Kasumi-1 (cell line): ENCODE measurements at places on chromosomes 12 and 14.

- no peak for DNase-seq
Observed at GRCh38 chr14:60905923-60906322, 75.0 kb downstream of the TRMT5 start.

GRCh38 chr12:63980211-63980610 lies 135.7 kb downstream of the SRGAP1 start:
- DNase-seq: no peak

DNA sequence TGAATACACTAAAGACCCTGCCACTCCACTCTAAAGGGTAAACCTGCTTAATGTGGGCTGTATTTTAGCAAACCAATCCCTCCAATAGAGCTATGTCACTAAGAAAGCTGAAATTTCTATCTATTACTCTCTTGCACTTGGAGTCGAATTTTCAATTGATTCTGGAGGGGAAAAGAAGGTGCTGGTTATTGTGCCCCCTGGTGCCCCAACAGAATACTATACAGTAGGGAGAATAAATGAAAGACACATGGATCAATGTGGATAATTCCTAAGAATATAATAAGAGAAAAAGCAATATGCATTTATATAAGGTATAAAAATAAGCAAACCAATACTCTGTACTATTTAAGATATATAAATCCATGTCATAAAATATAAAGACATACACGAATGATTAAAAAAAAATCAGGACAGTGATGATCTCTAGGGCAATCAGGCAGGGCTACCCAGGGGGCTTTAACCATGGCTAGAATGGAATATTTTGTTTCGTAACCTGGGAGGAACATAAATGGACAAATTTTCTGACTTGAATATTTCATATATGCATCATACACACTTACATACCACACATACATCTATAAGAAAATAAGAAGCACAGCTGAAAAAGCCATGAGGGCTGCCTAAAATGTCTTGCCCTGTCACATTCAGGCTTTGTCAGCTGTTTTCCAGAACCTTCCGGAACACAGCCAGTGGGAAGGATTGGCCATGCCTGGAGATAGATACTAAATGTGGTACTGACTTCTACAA lies 54.4 kb downstream of the EFCAB11 start:
- DNase-seq: peak; percentile 68

DNA sequence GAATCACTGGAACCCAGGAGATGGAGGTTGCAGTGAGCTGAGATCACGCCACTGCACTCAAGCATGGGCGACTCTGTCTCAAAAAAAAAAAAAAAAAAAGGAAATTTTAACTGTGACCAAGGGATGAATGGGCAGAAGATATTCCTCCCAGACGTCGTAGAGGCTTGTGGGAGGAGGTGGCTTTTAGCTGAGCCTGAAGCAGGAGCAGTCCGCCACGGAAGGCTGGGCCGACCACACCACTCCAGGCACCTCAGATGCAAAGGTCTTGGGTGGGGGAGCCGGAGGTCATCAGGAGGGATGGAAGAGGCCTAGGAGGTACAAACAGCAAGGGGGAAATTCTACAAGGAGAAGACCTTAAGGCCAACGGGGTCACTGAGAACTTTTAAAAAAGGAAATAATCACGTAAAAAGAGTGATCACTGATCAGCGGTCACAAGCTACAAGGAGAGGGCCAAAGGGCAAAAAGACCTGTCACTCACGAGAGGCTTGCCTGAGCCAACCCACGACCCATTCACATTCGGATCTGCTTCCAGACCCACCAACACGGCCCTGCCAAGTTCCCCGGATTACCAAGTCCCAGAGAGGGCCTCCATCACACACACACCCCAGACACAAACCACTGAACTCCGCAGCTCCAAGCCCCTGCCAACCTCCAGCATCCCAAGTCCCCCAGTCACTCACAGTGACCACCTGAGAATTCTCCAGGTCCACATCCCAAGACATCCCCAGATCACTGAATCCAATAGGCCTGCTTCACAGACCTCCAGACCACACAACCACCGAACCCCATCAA lies 3.5 kb downstream of the ZNF605 start:
- DNase-seq: no peak

DNA sequence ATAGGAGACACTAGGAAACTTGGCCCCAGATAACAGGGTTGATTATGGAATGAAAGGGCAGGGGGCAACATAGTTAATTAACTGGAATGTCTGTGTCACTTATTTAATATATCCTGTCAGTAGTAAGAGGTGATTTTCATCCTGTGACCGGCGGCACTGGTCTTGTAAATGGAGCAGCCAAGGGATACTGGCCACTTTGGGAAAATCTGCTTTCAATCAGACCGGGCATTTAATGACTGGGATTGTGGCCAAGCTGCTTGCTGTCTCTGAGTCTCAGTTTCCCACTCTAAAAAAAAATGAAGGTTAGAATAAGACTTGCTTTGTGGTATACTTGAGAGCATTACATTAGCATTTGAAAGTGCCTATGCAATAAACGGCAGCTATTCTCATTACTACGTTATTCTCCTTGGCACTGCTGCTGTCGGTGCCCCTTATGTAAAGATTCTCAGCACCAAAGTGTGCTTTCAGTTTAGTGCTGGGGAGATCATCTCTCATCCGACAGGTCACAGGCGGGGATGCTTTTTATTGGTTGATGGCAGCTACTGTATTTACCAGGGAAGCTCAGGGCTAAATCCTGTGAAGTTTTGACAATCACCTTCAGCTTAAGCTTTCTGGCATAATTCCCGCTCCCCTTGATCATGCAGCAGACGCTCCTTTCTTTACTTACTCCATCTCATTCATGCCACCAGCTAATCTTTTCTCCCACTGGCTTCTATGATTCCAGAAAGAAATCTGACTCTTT lies 162.1 kb downstream of the ESRRB start:
- no peak for DNase-seq

DNA sequence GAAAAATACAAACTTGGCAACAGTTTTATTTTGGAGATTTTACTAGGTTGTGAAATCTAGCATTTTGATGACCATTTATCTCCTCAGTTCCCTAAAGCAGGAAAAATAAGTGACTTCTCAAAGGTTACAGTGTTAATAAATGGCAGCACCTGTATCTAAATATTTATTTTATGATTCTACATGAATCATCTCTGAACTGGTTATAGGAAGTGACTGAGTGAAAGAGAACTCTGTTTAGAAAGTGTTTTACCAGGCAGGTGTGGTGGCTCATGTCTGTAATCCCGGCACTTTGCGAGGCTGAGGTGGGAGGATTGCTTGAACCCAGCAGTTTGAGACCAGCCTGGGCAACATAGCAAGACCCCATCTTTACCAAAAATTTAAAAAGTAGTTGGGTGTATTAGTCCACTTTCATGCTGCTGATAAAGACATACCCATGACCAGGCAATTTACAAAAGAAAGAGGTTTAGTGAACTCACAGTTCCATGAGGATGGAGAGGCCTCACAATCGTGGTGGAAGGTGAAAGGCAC lies 26.3 kb downstream of the MIPOL1 start:
- no peak for DNase-seq

- peak; percentile 80 for DNase-seq
Observed at GRCh38 chr12:27424631-27425230, 21.8 kb upstream of the SMCO2 start.

DNA sequence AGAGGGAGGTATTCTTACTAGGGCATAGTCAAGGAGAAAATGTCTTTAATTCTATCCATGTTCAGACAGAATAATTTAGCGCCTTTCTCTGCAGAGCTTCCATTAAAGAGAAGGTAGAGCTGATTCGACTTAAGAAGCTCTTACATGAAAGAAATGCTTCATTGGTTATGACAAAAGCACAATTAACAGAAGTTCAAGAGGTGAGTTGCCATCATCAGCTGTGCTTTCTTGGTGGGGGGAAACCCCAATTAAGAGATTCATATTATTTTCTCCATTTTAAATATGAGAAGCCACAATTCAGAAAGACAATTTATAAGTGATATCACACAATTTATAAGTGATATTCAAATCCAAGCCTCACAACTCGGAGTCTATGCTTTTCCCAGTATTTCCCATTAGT lies 27.8 kb downstream of the RPGRIP1 start:
- DNase-seq: no peak

GRCh38 chr12:91914701-91915100 lies 230.9 kb downstream of the BTG1 start:
- DNase-seq: no peak

DNA sequence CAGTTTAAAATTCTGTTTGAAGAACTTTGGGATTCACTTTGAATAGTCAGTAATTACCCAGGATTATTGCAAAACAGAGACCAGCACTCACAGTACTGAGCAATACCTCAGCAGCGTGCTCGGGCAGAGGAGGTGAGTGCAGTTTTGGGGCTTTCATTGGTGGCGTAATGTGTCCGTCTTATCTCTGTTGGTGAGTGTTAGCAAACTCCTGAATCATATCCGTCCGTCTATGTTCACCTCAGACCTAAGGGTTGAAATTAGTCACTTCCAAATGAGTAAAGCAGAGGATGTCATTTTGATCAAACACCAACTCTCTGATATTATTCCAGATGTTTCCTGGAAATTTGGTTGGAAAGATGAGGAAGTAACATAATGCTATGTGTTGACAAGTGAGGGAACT lies 82.8 kb downstream of the BORCS5 start:
- DNase-seq: no peak

DNA sequence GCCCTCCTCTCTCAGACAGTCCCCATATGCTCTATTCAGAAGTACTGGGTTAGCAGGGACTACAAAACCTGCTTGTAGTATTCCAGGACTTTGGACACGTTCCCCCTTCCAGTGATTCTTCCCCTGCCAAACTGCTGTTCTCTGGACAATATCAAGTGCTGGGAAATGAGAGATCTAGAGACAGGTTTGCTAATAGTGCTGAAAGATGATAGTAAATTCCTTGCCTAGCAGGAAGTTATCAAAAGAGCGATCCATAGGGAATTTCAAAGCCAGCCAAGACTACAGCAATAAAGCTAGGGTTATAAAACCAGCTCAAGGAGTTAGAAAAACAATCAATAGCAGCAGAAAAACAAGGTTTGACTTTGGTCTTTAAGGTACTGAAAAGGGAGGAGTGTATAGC lies 15.2 kb downstream of the SLC7A8 start:
- no peak for DNase-seq

- no peak for DNase-seq
Observed at GRCh38 chr12:130041983-130042812, 120.1 kb upstream of the FZD10 start.

DNA sequence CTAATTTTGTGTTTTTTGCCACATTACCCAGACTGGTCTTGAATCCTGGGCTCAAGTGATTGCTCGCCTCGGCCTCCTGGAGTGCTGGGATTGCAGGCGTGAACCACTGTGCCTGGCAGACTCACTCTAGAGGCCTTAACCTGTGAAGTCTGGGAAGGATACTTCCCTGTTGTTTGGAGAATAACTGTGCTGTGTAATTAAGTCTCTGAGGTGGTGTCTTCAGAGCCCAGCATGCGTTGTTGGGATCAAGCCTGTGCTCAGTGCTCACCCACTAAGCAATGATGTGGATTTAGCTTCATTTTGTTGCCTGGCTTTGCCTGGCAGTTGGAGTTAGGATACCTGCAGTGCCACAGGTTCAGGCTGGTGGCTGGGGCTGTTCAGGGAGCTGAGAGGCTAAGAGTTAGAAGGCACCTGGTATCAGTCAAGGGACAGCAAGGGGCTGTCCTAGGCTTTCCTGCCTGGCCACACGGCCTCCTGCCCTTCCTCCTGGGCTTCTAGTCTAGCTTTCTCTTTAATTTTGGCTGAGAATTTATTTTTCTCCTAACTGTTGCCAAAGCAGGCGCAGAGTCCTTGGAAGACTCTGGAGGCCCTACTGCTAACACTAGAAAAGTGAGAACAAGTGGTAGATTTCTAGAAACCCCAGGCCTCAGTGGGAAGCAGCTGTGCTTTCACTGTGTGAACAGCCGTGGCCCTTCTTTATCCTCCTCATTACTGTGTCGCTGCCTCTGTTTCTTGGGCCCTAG lies 38.5 kb downstream of the EP400 start:
- no peak for DNase-seq

DNA sequence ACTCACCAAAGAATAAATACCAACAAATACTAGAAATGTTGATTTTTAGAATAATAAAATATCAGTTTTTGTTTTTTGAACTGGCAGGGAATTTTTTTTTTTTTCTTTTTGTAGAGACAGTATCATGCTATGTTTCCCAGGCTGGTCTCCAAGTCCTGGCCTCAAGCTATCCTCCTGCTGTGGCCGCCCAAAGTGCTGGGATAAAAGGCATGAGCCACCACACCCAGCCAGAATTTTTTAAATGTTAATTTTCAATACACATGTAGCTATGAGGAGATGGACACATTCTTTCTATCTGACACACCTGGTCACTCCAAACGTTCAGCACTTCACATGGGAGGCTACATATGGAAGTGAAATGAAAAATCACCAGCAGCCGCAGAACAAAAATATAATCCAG lies 126.8 kb downstream of the ETV6 start:
- no peak for DNase-seq

DNA sequence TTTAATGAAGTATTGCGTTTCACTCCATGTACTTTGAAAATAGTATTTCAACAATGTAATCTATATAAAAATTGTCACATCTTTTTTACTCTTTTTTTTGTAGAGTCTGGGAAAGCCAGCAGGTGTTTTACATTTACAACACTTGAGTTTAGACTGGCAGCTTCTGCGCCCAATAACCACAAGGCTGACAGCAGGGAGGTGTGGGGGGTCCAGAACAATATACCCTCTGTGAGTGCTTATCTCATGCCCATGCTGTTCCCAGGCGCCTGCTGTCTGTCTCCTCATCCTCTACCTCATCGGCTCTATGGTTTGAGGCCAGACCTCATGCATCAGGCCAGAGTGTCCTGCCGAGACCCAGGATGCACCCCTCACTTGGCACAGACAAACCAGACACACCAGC lies 24.9 kb downstream of the FBRSL1 start:
- DNase-seq: no peak

DNA sequence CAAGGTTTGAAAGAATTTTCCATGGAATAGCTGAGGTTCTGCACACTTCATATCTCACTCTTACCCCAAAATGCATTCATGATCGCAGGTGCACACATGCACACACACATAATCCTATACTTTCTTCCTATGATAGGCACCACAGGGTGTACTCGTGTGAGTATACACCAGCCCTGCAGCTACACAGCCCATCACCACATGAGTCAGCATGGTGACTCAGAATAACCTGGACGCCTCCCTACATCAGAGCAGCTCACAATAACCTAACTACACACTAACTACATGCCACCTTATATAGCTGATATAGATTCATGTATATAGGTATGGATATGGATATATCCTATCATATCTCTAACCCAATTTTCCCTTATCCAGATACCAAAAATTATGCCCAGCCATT lies 850.2 kb upstream of the TMEM132C start:
- DNase-seq: no peak
